ENCODE measurements at places on chromosomes 7 and 10.

DNA sequence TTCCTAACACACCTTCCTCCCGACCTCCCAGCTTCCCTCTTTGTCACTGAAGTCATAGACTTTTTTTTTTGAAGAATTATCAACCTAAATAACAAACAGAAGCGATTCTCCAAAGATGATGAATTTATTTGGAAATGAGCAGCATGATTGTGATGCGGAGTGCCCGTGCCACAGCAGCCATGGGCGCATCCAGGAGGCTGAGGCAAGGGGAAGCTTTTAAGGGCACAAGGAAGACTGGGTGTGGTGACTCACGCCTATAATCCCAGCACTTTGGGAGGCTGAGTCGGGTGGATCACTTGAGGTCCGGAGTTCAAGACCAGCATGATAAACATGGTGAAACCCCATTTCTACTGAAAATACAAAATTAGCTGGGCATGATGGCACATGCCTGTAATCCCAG is 16.2 kb upstream of the GIMAP8 start:
- no peaks in the 10 kb centered on the region for H3K36me3 ChIP-seq
- H3K27me3 ChIP-seq, result no peaks in the 10 kb centered on the region
- H3K27ac ChIP-seq, result no peak overlapping the region
- no peaks in the 10 kb centered on the region for H3K4me1 ChIP-seq
- H3K4me3 ChIP-seq, result no peak overlapping the region
- no peak for DNase-seq

GRCh38 chr10:119498889-119499676 is 43.4 kb downstream of the RGS10 start:
- no peaks in the 10 kb centered on the region for H3K36me3 ChIP-seq
- no peak for DNase-seq
- H3K4me3 ChIP-seq, result no peak overlapping the region

GRCh38 chr7:119703895-119704294 is 569.1 kb upstream of the KCND2 start:
- no peak overlapping the region for H3K4me3 ChIP-seq
- no peak overlapping the region for H3K27ac ChIP-seq
- DNase-seq, result no peak
- no peaks in the 10 kb centered on the region for H3K36me3 ChIP-seq
- H3K4me1 ChIP-seq, result no peaks in the 10 kb centered on the region

DNA sequence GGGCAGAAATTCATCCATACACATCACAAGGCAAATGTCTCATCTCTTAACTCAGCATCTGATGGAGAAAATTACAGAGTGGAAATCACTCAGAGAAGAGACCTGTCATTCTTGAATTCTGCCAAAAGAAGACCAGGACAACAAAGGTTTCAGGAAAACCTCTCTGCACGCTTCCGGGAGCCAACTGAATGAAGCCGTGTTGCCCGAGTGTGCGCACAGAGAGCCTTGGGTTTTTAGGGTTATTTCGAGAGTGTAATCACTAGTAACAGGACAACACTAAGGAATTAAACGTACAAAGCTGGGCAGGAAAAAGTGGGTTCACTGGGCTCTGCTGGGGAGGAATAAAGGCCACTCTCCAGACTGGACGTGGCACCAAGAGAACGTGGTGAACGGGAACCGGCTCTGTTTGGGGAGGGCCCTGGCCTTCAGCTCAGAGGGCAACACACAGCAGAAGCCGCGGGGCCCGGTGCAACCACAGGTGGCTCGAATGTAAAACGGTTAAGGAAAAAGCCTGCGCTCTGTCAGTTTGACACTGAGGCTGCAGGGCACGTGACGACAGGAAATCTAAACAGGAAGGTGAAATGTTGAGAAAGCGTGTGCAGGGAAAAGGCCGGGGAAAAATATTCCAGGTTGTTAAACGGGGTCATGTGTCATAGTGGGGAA is 331.5 kb downstream of the DNAJB6 start:
- H3K36me3 ChIP-seq, result no peaks in the 10 kb centered on the region
- no peak for DNase-seq
- H3K27ac ChIP-seq, result no peak overlapping the region

GRCh38 chr10:23910291-23910690 is 298.6 kb upstream of the KIAA1217 start:
- DNase-seq, result no peak
- no peaks in the 10 kb centered on the region for H3K4me1 ChIP-seq
- H3K4me3 ChIP-seq, result no peak overlapping the region
- H3K27ac ChIP-seq, result no peak overlapping the region

DNA sequence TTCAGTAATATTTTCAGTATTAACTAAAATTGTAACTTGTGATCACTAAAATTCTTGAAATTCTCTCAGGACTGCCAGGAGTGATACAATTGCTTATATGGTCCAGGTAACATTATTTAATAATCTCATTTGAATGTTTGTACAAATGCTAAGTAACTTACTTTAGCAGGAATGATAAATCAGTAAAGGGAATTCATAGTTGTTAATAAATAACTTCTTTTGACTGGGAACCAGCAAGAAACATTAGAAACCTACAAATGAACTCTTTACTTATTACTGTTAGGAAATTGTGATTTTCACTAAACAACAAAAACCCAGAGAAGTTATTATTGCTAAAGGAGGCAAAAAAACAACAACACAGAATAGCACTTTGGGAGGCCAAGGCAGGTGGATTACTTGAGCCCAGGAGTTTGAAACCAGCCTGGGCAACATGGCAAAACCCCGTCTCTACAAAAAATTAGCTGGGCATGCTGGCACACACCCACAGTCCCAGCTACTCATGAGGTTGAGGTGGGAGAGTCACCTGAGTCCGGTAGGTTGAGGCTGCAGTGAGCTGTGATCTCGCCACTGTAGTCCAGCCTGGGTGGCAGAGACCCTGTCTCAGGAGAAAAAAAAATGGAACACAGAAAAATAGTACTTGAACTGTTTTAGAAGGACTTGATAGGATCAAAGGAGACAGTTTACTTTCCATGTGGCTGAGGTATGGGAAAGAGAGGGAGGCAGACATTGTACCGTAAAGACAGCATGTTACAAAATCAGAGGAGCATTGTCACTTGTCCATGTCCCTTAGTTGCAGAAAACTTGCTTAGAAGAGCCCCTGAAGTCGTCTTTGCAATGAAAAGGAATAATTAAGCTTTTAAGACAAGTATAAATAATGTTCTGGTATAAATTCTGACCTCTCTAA is 53.1 kb downstream of the SHOC2 start:
- H3K27me3 ChIP-seq, result no peaks in the 10 kb centered on the region
- peaks cover 5% of the 10 kb centered on the region for H3K4me1 ChIP-seq
- H3K4me3 ChIP-seq, result no peak overlapping the region
- no peak overlapping the region for H3K27ac ChIP-seq
- DNase-seq, result no peak

GRCh38 chr7:76997381-76998284 is 34.5 kb downstream of the SPDYE17 start:
- H3K4me1 ChIP-seq, result no peaks in the 10 kb centered on the region
- DNase-seq, result no peak

- DNase-seq, result peak; percentile 18
- no peaks in the 10 kb centered on the region for H3K4me1 ChIP-seq
- H3K27ac ChIP-seq, result no peak overlapping the region
- H3K36me3 ChIP-seq, result no peaks in the 10 kb centered on the region
- no peaks in the 10 kb centered on the region for H3K27me3 ChIP-seq
These were observed 1.6 kb downstream of the FAM171A1 start for GRCh38 chr10:15369256-15370211.

DNA sequence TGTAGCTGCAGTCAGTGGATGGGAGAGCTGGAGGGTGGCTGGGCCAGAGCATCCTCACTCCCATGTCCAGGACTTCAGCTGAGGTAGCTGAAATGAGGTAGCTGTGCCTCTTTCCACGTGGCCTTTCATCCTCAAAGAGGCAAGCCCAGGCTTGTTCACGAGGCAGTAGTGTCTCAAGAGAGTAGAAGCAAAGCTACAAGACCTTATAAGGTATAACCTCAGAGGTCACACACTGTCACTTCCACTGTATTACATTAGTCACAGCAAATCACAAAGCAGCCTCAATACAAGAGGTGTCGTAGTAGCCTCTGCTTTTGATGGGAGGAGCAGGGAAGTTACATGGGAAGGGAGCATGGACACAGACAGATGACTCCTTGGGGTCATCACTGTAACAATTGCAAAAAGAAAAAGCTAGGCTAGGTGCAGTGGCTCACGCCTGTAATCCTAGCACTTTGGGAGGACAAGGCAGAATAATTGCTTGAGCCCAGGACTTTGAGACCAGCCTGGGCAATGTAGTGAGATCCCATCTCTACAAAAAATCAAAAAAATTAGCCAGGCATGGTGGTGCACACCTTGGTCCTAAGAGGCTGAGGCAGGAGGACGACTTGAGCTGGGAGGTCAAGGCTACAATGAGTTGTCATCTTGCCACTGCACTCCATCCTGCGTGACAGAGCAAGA is 97.5 kb downstream of the SKIDA1 start:
- H3K27me3 ChIP-seq, result no peaks in the 10 kb centered on the region
- no peaks in the 10 kb centered on the region for H3K4me1 ChIP-seq
- no peak overlapping the region for H3K4me3 ChIP-seq
- no peak overlapping the region for H3K27ac ChIP-seq
- no peaks in the 10 kb centered on the region for H3K36me3 ChIP-seq

GRCh38 chr7:141313896-141314295 is 237.3 kb upstream of the AGK start:
- no peaks in the 10 kb centered on the region for H3K36me3 ChIP-seq
- no peak overlapping the region for H3K27ac ChIP-seq
- no peak for DNase-seq
- no peaks in the 10 kb centered on the region for H3K27me3 ChIP-seq
- H3K4me1 ChIP-seq, result no peaks in the 10 kb centered on the region

DNA sequence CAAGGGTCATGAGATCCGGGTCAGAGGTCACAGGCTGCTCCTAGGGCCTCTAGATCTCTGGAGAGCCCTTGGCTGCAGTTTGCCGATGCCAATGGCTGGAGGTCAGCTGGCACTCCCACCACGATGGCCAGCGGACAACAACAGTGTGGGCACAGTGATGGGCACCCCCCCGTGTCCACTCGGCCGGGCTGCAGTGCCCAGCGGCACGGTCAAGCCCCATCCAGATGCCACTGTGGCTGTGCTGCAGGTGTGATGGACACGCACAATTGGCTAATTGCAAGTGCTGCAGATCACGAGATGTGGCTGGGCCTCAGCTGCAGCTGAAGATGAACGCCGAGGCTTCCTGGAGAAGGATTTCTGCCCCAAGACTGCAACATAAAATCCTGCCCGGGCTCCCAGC is 80.7 kb downstream of the PDGFA start:
- no peak overlapping the region for H3K4me3 ChIP-seq
- no peaks in the 10 kb centered on the region for H3K36me3 ChIP-seq
- H3K4me1 ChIP-seq, result no peaks in the 10 kb centered on the region
- H3K27me3 ChIP-seq, result no peaks in the 10 kb centered on the region

GRCh38 chr7:140175221-140176121 is 1.3 kb downstream of the KDM7A start:
- DNase-seq, result peak; percentile 95
- H3K27ac ChIP-seq, result peak overlapping the region; percentile 98
- peak overlapping the region; percentile 93 for H3K4me3 ChIP-seq
- no peaks in the 10 kb centered on the region for H3K27me3 ChIP-seq

GRCh38 chr10:126400641-126401040 is 12.4 kb upstream of the ADAM12 start:
- no peaks in the 10 kb centered on the region for H3K36me3 ChIP-seq
- no peak for DNase-seq
- H3K27ac ChIP-seq, result no peak overlapping the region
- no peak overlapping the region for H3K4me3 ChIP-seq
- H3K27me3 ChIP-seq, result no peaks in the 10 kb centered on the region

DNA sequence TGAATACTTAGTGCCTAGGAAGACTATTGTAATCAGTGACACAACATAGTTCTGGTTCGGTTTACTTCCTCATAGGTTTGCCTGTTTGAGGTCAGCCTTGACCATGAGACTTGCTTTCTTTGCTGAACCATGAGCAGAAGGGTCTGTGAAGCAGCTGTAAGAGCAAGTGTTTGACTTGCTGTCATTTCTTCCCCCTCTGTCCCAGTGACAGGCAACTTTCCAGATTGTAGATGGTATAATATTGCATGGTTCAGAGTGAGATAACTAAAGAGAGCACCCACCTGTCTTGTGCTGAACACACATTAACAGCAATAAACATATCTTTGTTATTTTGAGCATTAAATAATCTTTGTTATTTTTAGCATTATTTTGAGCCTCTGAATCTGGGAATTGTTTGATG is 9.3 kb upstream of the RTKN2 start:
- DNase-seq, result no peak
- no peak overlapping the region for H3K27ac ChIP-seq
- H3K4me3 ChIP-seq, result no peak overlapping the region
- H3K36me3 ChIP-seq, result no peaks in the 10 kb centered on the region
- H3K27me3 ChIP-seq, result no peaks in the 10 kb centered on the region
- H3K4me1 ChIP-seq, result no peaks in the 10 kb centered on the region

- DNase-seq, result no peak
- no peak overlapping the region for H3K4me3 ChIP-seq
- H3K36me3 ChIP-seq, result no peaks in the 10 kb centered on the region
- H3K27ac ChIP-seq, result no peak overlapping the region
- no peaks in the 10 kb centered on the region for H3K27me3 ChIP-seq
- no peaks in the 10 kb centered on the region for H3K4me1 ChIP-seq
These were observed 226.2 kb downstream of the ZMYND11 start for GRCh38 chr10:361203-362081.

- no peak overlapping the region for H3K4me3 ChIP-seq
- no peaks in the 10 kb centered on the region for H3K27me3 ChIP-seq
- no peaks in the 10 kb centered on the region for H3K36me3 ChIP-seq
- no peak overlapping the region for H3K27ac ChIP-seq
- H3K4me1 ChIP-seq, result peaks cover 3% of the 10 kb centered on the region
- DNase-seq, result no peak
These were observed 35.1 kb downstream of the RCC1L start for GRCh38 chr7:75038508-75038907.

DNA sequence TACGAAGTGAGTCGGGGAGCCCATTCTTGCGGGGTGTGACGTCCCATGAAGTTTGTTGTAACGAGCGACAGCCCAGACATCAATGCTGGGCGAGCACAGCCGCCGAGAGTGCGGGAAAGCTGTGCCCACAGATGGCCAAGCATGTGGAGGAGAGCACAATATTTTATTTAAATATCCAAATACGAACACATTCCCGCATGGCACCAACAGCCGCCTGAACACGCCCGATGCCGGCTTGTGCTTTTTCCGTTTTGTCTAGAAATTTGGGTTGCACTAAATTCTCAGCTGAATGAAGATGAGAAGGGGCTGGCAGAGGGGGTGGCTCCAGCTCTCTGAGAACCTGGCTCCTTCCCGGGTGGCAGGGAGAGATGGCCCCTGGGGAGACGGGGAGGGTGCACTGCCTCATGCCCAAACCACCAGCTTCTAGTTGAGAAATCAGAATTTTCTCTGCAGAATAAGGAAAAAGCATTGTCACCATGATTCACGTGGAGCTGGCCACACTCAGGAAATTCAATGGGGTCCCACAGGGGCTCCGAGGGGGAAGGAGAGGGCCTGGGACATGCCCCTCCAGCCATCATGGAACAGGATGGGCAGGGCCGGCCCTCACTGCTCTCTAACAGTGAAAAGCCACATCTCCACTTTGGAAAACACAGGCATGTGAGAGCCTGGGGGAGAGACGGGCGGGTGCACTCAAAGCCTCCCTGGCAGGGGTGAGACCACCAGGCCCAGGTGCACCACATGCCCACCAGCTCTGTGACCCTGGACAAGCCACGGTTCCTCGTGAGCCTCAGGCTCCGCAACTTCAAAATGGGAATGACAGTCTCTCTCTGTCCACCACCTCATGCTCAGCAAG is 48.3 kb downstream of the EBF3 start:
- H3K27me3 ChIP-seq, result no peaks in the 10 kb centered on the region
- no peaks in the 10 kb centered on the region for H3K36me3 ChIP-seq
- H3K4me3 ChIP-seq, result no peak overlapping the region
- no peaks in the 10 kb centered on the region for H3K4me1 ChIP-seq

Data from testis (tissue), 5 donors.